Stimulated activated CD8-positive, alpha-beta memory T cell treated with anti-CD3 and anti-CD28 coated beads, Interleukin-7, amount 100 ng/mL, for 24 hours (primary cell): ENCODE measurements at places on chromosomes 1 and 21.

- DNase-seq = peak; percentile 53
Observed at GRCh38 chr1:154342836-154343472, 17.6 kb downstream of the ATP8B2 start.

DNA sequence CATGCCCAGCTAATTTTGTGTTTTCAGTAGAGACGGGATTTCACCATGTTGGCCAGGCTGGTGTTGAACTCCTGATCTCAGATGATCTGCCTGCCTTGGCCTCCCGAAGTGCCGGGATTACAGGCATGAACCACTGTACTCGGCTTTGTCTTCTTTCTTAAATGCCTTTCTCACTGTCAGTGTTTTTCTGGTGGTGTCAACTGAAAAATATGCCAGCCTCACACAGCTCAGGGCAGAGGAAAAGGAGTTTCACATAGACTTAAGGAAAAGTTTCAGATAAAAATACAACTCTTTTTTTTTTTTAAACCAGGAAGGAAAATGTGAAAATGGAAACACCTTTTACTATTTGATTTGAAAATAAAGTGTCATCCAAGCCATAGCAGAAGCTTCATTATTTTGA, 4.6 kb upstream of the MAB21L3 start:
- DNase-seq = no peak

- no peak for DNase-seq
Observed at GRCh38 chr1:29417971-29418370, 181.6 kb downstream of the PTPRU start.

- DNase-seq = no peak
Observed at GRCh38 chr1:162233066-162233465, 143.6 kb downstream of the SPATA46 start.

DNA sequence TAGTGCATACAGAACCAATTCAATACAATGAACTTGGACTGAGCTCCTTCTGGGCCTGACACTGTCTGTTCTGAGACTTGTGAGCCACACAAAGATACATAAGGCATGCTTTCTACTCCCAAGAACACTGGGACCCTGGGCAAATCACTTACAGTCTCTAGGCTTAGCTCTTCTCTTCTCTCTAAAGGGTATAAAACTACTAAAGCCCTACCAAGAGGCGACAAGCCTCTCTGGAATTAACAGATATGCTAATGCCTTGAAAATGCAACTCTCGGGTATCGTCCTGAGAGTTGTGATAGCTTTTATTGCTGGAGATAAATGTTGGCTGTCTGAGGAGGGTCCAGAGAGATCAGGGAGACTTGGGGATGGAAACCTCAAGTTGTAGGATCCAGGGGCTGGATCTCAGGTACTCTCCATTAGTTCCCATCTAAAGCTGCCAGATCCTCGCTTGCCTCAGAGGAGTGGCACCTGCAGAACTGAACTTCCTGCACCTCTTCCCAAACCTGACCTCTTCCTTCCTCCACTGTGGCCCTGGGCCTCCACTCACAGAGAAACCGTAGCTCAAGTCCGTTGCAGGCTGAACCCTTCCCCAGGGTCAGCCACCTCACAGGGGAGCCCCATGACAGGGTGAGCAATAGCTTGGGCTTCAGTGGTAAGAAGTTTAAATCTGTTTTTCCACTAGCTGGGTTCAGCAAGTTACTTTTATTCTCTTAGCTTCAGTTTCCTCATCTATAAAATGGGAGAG, 11.5 kb upstream of the CFAP45 start:
- DNase-seq = no peak

GRCh38 chr21:33924079-33924765, 8.6 kb upstream of the ATP5PO start:
- peak; percentile 91 for DNase-seq

DNA sequence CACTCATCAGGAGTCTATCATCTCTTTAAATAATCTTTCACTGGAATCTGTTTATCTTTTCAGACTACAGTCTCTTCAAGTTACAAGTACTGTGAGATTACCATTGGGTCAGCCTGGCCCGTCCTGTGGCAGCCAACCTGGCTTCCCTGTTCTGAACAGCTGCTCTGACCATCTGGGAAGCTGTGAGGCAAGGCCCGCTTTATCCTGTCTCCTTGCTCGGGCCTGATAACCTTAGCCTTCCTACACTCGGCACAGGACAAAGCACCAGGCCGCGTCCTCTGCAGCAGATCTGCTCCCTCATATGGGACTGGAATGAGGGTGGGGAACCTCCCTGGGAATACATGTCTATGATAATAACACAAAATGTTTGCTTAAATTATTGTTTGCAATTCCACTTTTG, 113.3 kb downstream of the PTPN14 start:
- no peak for DNase-seq

DNA sequence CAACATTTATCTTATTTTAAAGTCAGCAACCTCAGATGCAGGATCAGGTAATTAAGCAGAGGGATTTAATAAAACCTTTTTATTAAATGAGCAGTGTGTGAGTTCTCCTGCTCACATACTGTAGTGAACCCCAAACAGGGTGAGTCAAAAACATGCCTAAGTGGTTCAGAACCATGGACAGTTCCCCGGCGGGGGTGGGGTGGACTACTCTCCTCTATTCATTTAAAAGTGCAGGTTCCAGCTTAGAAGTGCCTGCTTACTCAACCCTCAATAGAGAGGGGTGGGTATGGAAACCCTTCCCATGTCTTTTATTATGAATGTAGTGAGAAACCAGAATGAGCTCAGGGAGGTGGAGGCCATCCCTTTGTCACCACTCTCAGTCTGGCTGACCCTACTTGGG, 397.9 kb downstream of the HHAT start:
- DNase-seq = no peak

- no peak for DNase-seq
Observed at GRCh38 chr1:160064164-160064563, 5.8 kb downstream of the KCNJ10 start.

DNA sequence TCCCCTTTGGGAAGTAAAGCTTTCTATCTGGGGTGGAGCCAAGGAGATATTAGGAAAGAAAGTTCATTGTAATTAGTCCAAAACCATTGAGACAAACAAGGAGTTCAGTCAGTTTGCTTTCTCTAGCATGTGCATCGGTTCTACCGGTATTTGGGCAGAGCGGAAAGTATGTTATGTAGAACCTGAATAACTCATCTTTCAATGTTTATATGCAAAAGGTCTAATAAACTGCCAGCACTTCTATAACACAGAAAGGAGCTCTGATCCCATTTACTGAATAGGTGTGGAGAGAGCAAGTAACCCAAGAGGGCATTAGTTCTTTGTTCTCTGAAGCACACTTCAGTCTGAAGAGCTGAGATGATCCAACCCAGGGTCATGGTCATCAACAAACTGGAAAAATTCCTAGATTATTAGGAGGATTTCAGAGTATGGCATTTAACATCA, 3.5 kb downstream of the TGFB2 start:
- DNase-seq = no peak

DNA sequence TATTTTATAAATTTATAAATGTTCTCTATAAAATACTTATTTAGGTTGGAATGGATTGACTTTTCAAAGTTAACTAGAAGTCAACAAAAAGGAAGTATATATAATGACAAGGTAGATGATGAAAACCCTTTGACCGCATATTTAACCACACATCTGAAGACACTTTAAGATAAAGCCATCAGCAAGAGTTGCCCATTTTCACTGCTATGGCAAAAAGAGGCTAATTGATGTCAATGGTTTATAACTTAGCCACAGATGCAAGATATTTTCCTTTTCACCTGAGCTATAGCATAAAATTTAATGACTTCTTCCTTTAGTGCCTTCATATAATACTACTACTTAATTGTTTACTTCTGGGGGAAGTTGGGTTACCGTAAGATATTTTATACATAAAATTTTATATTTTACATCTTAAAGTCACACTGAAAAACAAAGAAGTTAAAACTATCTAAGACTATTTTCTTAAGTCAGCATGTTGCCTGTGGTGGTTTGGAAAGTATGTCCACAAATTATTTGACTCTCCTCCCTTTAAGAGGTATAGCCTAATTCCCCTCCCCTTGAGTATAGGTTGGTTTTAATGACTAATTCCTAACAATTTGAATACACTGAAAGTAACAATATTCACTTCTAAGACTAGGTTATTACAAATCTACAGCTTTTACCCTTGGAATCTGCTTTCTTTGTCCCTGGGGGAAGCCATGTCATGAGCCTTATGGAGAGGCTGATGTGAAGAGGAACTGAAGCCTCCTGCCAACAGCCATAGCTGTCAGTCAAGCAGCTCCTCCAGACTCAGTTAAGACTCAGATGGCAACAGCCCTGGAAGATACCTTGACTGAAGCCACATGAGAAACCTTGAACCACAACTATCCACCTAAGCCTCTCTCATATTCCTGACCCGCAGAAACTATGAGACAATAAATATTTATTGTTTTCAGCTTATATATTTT, 40.3 kb upstream of the LRRC8B start:
- DNase-seq = no peak

- no peak for DNase-seq
Observed at GRCh38 chr1:207306023-207306422, 15.5 kb upstream of the CD55 start.

- no peak for DNase-seq
Observed at GRCh38 chr1:167330601-167331293, 110.1 kb downstream of the POU2F1 start.

GRCh38 chr1:101365878-101366277, 129.1 kb downstream of the S1PR1 start:
- no peak for DNase-seq

GRCh38 chr1:240486611-240487010, 125.3 kb downstream of the GREM2 start:
- no peak for DNase-seq

DNA sequence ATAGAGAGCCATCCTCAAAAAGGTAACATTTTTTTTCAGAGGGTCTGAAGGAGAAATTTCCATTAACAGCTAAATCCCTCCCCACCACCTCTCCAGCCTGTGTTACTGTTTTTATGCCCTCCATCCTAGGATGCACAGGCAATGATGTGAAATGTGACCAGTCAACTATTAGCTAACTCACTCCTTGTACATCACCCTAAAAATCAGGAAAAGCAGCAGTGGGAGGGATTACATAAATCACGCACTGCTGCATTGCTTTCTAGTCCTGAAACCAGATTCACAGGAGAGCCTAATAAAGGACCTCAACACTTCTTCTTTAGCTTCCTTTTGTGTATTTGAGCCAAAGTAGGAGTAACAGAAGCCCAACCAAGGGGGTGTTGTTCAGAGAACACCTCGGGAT, 66.3 kb downstream of the LMO4 start:
- DNase-seq = no peak

DNA sequence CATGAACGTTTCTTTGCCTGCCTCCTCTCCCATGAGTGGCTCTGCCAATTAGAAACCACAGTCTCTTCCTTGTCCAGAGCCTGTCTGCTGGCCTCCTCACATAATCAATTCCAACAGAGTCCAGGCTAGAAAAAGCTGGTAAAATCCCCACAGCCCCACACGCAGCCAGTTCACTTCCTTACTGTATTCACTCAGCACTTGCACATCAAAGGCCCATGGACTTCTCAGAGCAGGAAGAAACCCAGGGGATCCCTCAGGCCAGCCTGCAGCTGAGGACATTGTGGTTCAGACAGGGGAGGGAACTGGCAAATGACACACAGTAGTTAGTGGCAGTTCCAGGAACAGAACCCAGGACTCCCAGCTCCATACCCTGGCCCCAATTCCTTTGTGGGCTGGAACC, 171.6 kb upstream of the EDN2 start:
- DNase-seq = no peak

GRCh38 chr21:15397258-15397657, 332.5 kb upstream of the NRIP1 start:
- DNase-seq = no peak

DNA sequence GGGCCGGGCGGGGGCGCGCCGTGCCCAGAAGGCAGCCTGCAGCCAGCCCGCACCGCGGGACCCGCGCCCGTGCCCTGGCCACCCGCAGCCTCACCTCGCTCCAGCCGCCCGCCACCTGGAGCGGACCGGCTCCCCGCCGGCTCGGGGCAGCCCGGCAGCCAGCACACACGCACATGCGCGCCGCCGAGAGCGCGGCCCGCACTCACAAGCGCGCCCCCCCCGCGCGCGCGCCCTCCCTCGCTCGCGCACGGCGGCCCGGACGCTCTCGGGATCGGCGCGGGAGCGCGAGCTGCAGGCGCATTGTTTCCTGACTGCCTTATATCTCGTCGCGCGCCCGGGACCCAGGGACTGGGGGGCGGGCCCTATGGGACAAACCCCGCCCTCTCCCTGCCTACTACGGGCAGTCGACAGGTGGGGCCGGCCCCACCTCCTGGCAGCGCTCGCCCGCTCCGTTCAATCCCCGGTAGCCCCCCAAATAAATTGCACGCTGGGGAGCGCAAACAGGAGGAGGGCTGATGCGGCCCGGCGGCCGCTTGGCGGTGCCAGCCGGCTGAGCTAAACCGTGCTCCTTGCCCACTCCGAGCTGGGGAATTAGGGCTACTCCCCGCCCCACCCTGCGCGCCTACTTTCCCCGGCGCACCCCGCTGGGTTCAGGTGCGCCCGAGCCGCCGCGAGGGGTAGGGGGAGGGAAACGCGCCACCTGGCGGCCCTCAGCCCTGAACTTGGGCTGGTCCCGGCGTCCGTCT, at the start of gene MYCL:
Gene MYCL (minus strand): TSS at position 204 of the 746 bp plus-strand sequence. CDS start 483 bp downstream, outside the sequence.
- peak; percentile 43 for DNase-seq

GRCh38 chr1:161816201-161816600, 50.1 kb downstream of the ATF6 start:
- no peak for DNase-seq

GRCh38 chr1:152014943-152015342, 21.3 kb upstream of the S100A10 start:
- no peak for DNase-seq

DNA sequence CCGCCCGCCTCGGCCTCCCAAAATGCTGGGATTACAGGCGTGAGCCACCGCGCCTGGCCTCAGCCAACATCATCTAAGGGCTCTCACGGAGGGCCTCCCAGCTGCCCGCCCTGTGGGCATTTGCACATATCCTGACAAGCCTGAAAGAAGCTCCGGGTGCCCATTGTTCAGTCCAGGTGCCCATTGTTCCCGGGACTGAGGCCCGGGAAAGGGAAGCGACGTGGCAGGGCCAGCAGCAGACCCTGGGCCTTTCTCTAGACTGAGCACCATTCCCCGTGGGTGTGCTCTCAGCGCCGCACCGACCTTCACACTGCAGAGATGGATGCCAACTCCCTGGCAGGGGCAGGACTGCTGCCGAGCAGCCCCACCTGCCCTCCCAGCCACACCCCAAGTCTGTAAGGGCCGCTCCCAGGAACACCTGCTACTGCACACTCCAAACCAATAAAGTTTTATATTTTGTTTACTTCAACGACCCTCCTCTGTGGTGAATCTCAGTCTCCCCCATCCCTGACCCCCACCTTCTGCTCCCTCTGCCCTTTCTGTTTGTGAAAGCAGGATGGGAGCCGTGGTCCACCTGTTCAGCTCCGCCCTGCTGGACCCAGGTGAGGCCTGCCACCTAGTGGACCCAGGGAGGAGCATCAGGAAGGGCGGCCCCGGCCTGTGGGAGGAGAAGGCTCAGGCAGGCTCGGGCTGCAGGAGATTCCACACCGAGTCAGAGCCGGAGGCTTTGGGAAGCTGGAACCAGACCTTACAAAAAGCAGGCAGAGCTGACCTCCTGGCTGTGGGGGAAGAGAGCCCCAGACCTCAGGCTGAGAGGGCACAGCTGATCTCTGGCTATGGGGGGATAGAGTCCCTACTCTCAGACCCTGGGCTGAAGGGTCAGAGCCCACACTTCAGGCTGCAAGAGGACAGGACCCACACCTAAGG, 1.1 kb upstream of the TMEM82 start:
- no peak for DNase-seq
